ENCODE measurements at places on chromosomes 3 and 15. TPM values are rescaled to one million over a fixed set of nuclear protein-coding genes. Genes with fewer than 3 reads are reported as not detected.

Gene AGTR1
- total RNA-seq = not detected

Gene ALG1L2
- not detected for total RNA-seq

Gene PARP3
- 9.7 TPM for total RNA-seq

Gene WDR93
- total RNA-seq = 0.64 TPM

Gene C3orf85
- not detected for total RNA-seq

Gene CAMK2N2
- total RNA-seq = 0.37 TPM

Gene LRRC2
- not detected for total RNA-seq

Gene ACOX2
- 25.4 TPM for total RNA-seq

Gene PLA2G4D
- 0.61 TPM for total RNA-seq

Gene CCDC39
- not detected for total RNA-seq

Gene TRAT1
- not detected for total RNA-seq

Gene DPPA4
- not detected for total RNA-seq

Gene PRKCD
- 18.9 TPM for total RNA-seq

Gene ARHGEF3
- total RNA-seq = 12.7 TPM

GRCh38 chr3:168870892-168871291, 775.2 kb upstream of the GOLIM4 start:
- no peak for DNase-seq

GRCh38 chr15:49492151-49492550, 69.1 kb downstream of the FGF7 start:
- no peak for DNase-seq

DNA sequence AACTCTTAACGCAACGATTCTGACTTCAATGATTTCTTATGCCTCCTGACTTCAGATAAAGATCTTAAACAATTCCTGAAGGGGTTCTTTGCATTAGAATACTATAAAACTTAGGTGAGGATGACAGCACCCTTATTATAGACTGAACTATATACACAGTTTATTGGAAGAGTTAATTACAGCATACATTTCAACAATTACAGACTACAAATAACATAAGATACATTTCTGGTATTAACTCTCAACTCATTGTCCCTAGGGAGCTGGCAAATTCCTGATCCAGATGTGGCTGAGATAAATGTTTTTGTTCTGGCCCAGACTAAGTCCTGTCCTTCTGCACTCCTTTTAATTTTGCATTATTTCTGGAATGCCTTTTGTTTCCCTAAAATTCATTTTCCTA, 155.5 kb upstream of the TMC3 start:
- DNase-seq = no peak

DNA sequence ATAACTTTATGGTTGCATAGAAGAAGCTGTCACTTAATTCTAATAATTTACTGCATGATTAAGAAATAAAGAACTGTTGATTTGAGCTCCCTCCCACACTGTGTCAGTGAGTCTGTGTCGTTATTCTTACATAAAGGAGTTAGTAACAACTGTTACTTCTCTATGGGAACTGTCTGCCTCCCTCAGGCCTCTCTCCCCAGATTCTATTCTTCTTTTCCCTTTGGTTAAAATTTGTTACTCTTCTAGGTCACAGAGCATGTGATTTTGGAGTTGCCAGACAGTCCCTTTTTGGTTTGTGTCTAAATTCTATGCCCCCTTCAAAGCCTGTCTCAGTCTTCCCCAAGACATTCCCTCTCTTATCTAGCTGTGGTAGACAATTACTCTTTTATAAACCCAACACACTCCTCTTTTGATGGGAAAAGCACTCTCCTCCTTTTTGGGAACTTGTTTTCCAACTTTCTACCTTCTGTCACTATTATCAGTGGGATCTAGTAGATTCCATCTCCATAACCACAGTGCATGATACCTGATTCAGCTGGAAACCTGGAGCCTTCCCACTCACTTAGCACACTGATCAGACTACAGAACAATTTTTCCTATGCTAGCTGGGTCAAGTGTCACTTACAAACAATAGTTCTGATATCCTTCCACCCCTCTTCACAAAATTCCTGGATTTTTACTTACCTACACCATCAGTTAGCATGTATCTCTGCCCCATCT, 422.1 kb upstream of the TGFBR2 start:
- DNase-seq = no peak

- no peak for DNase-seq
Measured at GRCh38 chr3:28986922-28987321, 293.9 kb upstream of the RBMS3 start.

DNA sequence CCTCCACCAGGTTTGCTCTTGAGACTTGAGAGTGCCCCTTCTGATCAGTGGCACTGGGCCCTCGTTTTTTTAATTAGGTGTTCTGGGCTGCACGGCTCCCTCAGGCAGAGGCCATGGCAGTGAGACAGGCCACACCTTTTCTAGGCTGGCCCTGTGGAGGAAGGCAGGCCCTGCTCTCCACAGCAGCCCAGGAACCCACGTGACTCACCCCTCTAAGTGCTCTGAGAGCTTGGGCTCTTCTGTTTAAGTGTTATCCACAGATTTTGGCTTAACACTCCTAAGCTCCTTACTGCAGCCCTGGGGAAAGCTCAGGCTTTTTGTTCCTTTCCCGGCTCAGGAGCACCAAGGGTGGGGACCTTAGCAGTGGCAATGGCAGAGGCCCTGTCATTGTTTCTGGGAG, 463.2 kb upstream of the GBE1 start:
- no peak for DNase-seq

GRCh38 chr3:47024932-47025331, 45.5 kb downstream of the NBEAL2 start:
- no peak for DNase-seq

DNA sequence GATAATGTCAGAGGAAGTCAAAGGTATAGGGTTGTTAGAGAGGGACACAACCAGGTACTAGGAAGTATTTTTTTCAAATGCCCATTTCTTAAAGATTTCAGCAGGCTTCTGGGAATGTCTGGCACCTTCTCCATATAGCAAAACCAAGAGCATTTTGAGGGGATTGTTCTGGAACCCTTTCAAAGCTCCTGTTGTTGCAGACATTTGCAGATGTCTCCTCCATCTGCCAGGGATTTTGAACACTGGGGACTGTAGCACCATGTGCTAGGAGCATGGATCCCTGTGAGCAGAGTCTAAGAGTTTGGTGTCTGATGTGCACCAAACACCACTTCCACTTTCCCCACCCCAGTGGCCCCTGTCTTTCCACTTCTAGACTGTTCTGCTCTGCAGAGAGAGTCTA, 206.0 kb upstream of the KBTBD8 start:
- DNase-seq = no peak

DNA sequence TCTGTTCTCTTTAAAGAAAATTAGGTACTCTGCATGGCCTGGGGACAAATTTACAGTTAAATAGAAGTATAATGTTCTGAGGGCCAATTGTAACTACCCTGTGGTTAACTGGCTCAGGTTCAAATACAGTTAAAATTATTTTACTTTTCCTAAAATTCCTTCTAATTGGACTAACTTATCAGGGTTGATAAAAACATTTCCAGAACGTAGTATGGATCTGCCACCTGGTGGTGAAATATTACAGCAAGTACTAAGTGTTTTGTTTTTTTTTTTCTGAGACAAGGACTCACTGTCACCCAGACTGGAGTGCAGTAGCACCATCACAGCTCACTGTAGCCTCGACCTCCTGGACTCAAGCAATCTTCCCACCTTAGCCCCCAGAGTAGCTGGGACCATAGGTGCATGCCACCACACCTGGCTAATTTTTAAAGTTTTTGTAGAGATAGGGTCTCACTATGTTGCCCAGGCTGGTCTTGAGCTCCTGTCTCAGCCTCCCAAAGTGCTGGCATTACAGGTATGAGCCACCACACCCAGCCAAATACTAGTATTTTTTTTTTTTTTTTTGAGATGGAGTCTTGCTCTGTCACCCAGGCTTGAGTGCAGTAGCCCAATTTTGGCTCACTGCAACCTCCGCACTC, 29.2 kb downstream of the NEO1 start:
- DNase-seq = peak; percentile 83

DNA sequence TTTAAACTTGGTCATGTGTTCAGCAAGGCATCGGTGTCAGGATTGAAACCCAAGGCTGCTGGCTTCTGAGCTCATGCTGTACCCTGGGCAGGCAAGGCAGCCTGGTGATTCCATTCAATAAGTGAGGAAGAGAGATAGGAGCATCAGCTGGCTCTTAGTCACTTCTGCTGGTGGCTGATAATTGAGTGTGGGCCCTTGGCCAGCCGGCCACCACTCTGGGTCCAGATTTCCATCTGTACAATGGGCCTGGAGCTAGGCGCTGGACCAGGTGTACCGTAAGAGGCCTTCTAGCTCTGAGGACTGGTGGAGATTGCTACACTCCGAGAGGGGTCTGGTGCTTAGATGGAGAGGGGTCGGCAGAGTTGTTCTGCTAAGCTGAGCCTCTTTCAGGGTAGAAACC, 4.3 kb downstream of the CD276 start:
- no peak for DNase-seq

- no peak for DNase-seq
Measured at GRCh38 chr3:167656821-167657220, 3.1 kb upstream of the WDR49 start.

- peak; percentile 62 for DNase-seq
Measured at GRCh38 chr3:146156095-146156494, 4.9 kb downstream of the PLOD2 start.

GRCh38 chr3:108823227-108823626, 641 bp downstream of the TRAT1 start:
- no peak for DNase-seq

DNA sequence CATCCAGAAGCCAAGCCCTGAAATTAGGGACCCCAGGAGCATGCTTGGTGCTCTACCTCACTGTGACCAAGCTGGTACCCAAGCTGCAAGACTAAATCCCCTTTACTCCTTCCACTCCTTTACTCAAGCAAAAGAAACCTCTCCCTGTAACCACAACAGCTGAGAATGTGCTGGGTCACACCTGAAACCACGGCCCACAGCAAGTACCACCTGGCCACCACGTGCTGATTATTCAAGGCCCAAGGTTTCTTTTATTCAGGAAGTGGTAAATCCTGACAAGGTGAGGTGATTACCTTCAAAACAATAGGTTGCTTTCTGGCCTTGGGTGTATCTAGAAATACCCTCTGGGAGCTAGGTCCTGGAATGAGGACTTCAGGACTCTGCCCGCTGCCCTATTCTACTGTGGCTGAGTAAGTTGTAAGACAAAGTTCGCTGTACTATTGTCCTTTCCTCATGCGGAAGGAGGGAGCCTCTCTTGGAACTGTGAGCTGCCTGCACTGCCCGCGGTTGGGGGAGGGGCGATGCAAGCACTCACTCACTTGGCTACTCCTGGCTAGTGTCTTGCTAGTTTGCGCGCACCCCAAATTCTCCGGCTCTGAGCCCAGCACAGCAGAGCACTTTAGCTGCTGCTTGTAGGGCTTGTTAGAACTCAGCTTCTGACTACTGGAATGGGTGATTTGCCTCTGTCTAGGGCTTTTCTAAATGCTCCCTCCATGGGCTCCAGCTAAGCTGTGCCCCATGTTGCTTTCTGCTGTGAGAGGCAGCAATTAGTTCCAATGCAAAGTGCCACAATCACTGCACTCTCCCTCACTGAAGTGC, 487.1 kb upstream of the CNTN3 start:
- DNase-seq = no peak

DNA sequence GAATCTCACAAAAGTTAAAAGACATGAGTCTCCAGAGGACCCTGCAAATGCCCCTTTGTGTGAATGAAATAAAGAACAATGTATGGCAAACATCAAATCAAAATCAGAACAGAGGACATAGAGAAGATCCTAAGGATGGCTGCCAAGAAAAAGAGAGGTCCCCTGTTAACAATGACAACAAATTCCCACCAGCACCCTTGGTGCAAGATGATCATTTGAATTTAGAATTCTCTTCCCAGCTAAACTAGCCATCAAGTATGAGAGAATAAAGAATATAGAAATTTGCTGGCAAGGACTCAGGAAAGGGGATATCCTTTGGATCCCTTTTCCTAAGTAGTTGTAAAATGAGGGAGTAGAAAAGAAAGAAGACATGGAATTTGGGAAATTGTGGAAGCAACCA, 8.2 kb downstream of the GP5 start:
- no peak for DNase-seq

DNA sequence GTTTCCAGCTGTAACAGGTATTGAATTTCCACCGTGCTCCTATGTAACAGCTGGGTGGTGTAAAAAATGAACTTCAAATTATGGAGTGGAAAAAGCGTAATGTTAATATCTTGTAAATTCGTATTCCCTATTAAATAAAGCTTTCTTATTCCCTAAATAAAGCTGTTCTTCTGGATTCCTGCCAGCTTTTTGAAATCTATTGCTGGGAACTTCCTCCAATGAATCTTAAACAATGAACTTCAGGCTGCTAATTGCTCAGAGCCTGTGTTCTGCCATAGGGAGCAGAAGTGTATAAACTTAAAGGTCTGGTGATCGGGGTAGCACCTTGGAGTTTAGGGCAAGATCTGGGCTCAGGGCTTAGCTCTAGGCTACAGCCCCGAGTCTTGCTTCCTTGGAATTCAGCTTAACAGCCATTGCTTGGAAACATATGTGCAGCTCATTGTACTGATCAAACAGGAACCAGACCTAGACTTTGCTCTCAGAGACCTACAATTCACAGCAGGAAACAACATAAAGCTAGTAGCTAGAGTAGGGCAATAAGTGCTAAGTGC, 1.4 kb downstream of the ARL14 start:
- no peak for DNase-seq

DNA sequence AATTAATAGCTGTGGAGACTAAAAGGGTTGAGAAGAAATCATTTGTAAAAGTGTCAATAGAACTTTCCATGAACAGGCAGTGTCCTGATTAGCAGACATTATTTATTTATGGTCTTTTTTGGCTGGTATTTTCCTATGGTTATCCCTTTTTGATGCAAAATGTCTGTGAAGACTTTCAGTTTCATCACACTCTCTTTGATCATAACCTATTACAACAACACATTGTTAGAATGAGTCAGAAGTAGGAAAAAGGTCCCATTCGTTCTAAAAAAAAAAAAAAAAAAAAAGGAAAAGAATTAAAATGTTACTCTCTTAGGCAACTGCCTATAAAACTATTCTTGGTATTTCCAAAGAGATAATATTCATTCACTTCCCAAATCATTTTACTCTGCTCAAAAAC, 62.1 kb downstream of the SLC49A4 start:
- DNase-seq = no peak

DNA sequence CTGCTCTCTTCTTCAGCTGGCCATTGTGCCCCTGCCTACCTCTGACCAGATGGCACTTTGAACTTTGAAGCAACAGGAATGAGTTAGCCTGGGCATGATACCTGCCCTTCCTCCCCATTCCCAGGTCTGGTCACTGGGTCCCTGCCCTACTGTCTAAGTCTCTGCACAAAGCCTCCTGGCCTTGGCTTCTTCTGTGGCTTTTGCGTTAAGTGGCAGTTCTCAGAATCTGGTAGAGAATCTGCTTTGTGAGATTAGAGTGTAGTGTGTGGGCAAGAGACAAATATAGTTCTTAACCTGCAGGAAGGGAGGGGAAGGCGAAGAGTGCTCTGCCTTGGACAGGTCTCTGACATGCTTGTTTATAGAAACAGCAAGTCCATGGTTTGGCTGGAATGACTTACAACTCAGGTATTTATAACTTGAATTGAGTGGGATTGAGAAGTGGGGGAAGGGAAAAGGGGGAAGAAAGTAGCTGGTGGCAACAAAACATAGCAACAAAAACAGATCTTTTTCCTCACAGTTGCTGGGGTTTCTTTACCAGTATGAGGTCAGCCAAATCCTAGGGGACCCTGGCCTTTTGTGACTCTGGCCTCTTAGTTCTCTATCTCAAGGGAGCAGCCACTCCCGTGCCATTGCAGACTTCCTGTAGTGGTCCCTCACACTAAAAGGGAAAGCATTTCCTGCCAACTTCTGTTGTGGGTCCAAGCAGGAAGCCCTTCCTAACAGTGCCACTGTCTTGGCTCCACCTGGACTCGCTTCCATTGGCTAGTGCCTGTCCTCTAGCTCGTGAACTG, 16.7 kb downstream of the MAPKBP1 start:
- no peak for DNase-seq

- no peak for DNase-seq
Measured at GRCh38 chr3:189776149-189776824, 145.1 kb downstream of the TP63 start.

GRCh38 chr3:20916951-20917606, 731.1 kb upstream of the SGO1 start:
- peak; percentile 62 for DNase-seq
